ENCODE measurements at places on chromosomes 1 and 21. TPM values are rescaled to one million over a fixed set of nuclear protein-coding genes. Genes with fewer than 3 reads are reported as not detected.

- DNase-seq = no peak
Observed at GRCh38 chr1:239951511-239952140, 140.1 kb upstream of the FMN2 start.

DNA sequence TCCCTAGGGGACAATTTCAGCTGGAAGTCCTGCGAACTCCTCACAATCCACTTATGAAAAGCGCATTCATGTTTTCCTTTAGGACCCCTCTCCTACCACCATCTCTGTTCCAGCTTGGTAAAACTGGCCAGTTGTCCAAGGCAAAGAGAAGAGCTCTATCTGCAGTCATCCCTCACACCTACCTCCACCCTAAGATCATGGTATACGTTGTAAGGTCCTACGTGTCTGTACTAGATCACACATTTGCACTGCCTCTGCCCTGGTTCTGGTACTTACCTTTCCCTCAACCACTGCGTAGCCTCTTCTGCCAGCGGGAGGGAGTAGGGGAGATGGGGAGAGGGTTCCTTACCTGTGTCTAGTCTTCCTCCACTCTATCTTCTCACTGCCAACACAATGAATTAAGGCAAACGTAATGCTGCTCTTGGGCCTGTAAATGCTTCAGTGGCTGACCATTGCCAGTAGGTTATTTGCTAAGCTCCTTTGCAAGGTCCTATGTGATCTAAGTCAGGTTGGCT is 739 bp upstream of the NUP133 start:
- no peak for DNase-seq

DNA sequence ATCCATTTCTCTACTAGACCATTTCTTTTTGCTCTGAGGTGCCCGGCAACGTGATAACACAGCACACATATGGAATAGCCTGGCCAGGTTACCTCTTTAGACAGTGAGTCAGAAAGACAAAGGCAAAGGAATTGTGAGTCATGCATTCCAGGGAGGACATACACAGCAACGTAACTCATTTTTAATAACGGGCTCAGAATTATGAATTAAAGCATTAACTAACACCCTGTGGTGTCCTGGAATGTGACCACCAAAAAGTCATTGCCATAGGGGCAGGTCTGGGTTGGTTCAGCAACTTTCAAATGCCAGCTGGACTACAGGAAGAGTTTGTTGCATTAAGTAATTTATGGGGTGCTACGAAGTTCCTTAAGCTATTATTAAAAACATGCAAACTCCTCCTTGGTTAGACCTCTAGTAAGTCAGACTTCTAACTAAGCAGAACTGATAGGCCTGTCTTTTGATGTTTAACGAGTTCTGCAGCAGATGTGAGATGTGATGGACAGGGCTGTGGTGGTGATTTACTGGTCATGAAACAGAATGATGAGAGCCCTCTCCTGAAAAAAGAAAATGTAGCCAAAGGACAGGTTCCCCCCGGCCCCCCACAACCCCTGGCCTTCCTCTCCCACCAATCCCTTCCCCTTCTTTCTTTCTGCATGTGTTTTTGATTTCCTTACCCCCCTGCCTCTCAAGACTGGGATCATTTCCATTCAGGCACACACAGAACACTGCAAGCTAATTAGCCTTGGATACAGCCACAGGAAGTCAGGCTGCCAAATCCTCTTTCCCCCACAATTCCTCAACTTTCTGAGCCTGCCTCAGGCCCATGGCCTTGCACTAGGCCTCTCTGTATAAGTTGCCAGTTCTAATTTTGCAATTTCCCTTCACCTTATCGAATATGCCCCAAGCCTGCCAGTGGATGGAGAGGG is 88.9 kb upstream of the HAO2 start:
- DNase-seq = no peak

PAX7 gene
- not detected for total RNA-seq

PPIE gene
- 27.9 TPM for total RNA-seq

- no peak for DNase-seq
Observed at GRCh38 chr21:42069327-42069726, 1.8 kb upstream of the UMODL1 start.

GRCh38 chr1:204286315-204286714 is 72.5 kb upstream of the GOLT1A start:
- no peak for DNase-seq

Measured in Right ventricle myocardium superior (tissue), 1 donor.